ENCODE measurements at places on chromosomes 1 and 21.

DNA sequence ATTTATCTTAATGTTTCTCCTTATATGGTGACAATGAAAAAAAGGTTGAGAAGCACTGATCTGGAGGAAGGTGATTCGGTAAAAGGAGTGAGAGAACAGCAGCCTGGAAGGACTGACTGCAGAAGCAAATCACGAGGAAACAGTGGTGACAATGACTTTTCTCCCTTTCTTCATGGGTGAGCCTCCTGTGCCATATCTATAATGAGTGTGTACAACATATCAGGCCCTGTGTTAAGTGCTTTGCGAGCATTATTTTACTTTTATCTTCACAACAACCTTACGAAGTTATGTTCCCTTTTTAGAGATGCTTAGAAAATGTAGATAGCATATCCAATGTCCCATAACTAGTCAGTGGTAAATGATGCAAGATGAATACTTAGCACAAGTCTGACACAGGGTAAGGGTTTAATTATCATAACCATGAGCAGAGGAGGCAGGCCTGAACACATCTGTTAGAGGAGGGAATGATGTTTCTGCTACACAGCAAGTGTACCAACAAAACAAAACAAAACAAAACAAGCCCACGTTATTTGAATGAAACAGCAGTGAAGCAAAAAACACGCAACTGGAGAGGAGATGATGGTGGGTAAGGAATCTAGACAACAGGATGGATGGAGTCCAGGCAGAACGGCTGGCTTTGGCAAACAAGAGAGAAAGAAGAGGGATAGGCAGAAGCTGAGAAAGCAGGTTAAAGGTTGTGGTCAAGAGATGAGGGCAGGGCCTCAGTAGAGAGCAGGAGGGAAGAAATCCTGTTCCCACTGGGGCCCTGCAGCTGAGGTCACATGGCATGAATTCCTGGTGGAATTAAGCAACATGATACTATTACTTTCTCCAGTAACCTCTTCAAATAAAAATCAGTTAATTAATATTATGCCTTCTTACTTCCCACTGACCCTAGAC lies 29.6 kb downstream of the GNG12 start:
- DNase-seq = no peak

DNA sequence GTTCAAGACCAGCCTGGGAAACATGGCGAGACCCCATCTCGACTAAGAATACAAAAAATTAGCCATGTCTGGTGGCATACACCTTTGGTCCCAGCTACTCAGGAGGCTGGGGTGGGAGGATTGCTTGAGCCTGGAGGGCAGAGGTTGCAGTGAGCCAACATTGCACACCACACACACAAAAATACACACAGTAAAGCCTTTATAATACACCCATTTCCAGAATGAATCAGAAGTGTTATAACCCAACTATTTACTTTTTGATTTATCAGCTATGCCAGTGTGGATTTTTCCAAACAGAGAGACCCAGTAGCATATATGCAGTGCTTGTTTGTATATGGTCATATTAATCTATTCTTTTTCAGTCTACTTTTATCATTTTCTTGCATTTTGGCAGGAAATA lies 200.1 kb downstream of the ZP4 start:
- DNase-seq = no peak

GRCh38 chr21:35095859-35096291 lies 46.8 kb upstream of the RUNX1 start:
- DNase-seq = no peak

GRCh38 chr21:31213787-31214186 lies 130.3 kb downstream of the TIAM1 start:
- no peak for DNase-seq

DNA sequence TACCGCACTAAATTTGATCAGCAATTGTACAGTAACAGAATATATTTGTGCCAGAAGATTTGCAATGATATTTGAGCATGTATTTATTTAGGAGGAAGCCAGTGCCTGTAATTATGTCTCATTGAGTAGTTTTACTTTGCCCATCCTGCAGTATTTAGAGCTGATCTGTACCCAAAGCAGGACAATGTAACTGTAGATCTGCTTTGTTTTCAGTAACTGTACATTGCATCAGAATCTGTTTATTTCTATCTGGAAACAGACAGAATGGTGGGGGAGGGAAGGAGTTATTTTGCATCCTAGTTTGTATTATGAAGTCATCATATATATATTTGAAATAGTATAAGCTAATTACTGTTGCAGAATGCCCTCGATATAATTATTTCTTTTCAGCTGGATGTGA lies 36.2 kb upstream of the LRRC8C start:
- DNase-seq = no peak

GRCh38 chr1:206824331-206824730 lies 41.1 kb upstream of the IL20 start:
- no peak for DNase-seq

DNA sequence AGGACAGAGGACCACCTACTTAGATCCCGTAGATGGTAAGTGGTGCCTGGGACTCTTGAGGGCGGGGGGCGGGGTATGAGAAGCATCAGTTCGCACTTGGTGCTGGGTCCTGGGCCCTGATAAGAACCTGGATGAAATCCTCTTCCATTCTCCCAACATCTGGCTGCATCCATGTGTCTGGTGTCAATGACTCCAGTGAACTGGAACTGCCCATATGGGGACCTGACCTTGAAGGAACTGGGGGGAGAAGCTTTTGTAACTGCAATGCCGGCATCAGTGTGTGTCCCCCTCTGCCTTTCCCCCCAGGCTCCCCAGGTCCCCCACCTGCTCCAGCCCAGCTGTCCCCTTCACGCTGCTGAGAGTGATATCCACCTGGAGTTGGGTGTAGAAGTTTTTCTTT lies 49.7 kb upstream of the EPB41 start:
- DNase-seq = no peak

DNA sequence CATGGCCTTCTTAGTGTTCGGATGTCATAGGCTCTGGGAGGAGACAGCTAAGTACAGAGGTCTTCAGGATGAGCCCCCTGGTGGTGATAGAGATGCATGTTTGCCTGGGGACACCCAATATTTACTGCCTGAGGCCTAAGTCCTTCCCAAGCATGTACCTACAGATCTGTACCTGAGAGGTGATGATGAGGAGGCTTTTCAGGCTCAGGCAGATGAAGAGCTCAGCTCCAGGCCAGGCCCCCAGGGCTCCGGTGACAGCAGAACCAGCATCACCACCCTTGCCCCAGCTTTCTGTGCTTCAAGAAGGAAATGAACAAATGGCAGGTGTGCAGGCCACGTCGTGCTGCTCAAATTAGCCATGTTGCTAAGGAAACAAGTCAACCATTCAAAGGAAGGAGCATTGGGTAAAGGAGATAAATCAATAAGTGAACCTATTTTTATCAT lies 21.1 kb downstream of the CACNA1E start:
- DNase-seq = no peak

GRCh38 chr1:95098196-95098595 lies 19.0 kb upstream of the TLCD4 start:
- no peak for DNase-seq

- no peak for DNase-seq
Observed at GRCh38 chr1:51175278-51175677, 60.8 kb upstream of the RNF11 start.

All from right kidney (tissue), 9 donors.